ENCODE measurements at places on chromosomes 1 and 21.

DNA sequence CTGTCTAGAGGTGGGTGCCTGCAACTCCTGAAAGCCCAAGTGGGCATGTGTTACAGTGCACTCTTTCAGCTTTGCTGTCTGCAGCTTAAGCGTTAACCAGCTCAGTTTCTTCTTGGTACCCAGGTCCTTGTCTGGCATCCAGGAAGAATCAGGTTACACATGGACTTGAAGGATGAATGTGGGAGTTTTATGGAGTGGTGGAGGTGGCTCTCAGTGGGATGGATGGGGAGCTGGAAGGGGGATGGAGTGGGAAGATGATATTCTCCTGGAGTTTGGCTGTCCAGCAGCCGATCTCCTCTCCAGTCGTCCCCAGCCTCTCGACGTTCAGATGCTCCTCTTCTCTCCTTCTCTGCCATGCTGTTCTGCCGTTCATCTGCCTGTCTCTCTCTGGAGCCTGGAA is 9.4 kb downstream of the METTL18 start:
- DNase-seq = no peak

DNA sequence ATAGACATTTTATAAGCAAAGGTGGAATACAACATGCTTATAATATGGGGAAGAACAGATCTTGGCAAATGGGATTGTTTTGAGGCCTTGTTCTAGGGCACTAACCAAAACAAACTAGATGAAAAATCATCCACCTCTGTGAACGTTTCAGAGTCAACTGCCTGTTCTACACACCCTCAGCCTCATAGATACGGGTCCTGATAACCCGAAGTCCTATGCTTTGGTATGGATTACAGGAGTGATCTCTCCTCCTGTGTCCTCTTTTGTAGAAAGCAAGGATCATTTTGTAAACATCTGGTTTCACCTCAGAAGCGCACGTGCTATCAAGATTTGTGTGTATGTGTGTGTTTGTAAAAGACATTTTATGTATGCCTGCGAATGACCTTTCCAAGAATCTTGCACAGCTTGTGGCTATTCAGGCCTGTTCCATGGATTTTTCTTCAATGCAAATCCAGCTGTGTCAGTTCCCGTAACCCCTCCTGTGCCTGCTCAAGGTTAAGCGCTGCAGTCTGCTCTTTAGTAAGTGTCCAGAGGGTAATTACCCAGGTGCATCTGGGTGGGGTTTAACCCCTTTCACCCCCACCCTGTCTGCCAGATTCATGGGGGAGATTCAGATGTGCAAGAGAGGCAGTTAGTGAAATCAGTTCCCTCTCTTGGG is 132.4 kb downstream of the ROR1 start:
- peak; percentile 48 for DNase-seq

- no peak for DNase-seq
These were observed 8.3 kb downstream of the SUSD4 start for GRCh38 chr1:223355699-223356098.

DNA sequence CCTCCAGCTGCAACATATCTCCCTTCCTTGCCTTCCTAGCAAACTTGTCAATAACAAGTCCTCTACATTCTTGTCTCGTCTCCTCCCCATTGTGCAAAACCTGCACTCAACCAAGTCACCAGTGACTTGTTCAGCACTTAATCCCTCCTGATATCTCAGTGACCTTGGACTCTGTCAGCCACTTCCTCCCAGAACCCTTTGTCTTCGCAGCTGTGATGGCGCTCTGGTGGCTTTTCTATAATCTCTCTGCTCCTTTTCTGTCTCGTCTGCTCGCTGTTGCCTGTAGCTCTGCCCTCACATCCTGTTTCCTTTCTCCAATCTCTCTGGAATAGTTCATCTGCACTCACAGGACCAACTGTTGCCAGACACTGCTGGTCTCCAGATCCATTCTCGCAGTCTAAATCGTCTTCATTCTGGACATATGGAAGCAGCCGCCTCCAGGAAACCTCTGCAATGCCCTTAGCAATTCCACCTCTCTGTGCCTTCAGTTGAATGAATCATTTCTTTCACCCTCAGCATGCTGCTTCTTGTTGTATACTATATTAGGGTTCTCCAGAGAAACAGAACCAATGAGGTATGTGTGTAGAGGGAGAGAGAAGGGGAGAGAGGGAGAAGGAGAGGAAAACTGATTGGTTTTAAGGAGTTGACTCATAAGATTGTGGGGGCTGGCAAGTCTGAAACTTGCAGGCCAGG is 17.4 kb upstream of the IFNAR2 start:
- no peak for DNase-seq

DNA sequence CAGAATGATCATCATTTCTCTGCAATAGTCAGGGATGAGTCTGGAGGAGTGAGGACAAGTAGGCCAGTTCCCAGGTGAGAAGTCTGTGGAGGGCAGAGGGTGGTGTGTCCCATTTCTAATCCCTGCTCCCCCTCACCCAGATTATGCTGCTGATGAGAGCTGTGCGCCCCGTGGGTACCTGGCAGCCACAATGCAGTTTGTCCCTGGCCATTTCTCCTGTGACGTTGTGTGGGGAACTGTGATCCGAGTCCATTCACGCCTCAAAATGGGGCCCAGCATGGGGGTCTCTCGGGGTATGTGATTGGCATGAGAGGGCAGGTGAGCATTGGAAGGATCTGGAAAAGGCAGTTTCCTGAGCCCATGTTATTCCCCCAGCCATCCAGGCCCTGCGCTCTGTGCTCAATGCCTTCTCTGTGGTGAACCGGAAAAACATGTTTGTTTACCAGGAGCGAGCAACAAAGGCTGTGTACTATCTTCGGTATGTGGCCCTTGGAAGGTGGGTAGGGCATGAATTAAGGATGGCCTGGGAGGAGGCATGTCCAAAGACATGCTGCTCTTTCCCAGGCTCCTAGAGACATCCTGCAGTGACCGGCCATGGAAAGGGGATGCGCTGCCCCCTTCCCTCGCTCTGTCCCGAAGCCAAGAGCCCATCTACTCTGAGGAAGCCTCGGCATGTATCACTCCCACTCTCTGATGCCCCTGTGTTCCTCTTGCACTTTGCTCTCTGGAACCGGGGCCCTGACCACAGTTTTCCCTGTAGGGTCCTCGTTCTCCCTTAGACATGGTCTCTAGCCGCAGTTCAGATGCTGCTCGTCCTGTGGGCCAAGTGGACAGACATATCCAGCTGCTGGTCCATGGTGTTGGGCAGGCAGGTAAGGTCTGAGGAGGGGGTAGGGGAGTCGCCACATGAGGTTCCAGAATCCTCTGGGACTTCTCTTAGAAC is 16.4 kb downstream of the HYI start:
- no peak for DNase-seq

- no peak for DNase-seq
These were observed 171.2 kb downstream of the LMX1A start for GRCh38 chr1:165185161-165185889.

All from DMS53 (cell line).